Activated CD4-positive, alpha-beta T cell treated with anti-CD3 and anti-CD28 coated beads, Interleukin-10, Interleukin-2, amounts not matched to agents 100 ng/mL and 50 ng/mL, durations not matched to agents 16 hours and 8 hours (primary cell): ENCODE measurements at places on chromosomes 11 and 22.
A peak's percentile ranks its signal among the peaks of the same experiment; 100 is the strongest.

GRCh38 chr11:63250162-63251050, 7.0 kb upstream of the SLC22A25 start:
- DNase-seq = no peak

DNA sequence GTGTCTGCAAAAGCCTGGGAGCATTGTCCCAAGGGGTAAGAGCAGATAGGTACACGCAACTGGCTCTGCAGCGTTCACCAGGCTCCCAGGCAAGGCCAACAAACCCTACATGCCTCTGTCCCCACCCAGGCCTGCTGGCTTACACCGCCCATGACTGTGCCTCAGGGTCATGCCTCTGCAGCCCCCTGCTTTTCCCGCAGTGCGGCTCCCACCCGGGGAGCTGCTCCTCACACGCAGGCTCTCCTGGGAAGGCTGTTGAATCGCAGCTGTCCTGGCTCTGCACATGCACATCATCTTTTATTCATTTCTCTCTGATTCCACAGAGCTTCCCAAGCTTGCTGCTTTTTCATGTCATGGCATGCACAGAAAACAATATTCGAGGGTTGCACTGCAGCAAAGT, 29.2 kb upstream of the B3GAT1 start:
- no peak for DNase-seq

GRCh38 chr22:44309137-44309536, 3.6 kb downstream of the SHISAL1 start:
- no peak for DNase-seq

DNA sequence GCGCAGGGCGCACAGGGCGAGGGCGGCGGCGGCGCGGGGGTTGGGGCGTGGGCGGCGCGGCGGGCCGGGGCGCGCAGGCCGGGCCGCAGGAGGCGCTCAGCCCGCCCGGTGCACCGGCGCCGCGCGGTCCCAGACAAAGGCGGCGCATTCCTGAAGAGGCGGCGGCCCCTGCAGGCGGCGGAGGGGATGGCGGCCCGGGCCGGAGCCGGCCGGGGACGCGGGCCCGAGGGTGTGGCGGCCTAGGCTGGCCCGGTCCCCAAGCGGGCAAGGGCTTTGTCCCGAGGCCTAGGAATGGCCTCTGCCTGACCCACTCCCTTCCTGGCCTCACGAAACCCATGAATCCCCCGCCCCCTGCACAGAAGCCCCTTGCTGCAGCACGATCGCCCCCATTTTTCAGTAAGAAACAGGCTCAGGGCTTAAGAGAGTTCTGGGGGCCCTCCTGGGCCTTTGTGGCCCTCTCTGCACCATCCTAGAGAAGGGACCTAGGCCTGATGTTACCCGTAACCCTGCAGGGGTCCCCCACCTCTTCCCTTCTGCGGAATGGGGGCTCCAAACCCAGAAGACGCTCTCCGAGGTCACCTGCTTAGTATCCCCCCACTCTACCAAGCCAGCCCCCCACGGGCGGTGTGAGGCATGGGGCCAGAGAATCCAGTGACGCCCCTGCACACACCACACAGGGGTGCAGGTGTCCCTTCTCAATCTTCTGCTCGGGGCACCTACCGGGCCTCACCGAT, at the start of gene RTN4R:
RTN4R (minus strand) TSS at position 40 of the 734 bp plus-strand sequence. CDS start 226 bp downstream, outside the sequence.
- DNase-seq = peak; percentile 52

- DNase-seq = peak; percentile 11
Measured at GRCh38 chr11:112537846-112538330, 277.2 kb upstream of the PLET1 start.
